CD8-positive, alpha-beta T cell (primary cell): ENCODE measurements at places on chromosomes 5 and 9. TPM values are rescaled to one million over a fixed set of nuclear protein-coding genes. Genes with fewer than 3 reads are reported as not detected.

Gene TMC1
- total RNA-seq: not detected

Gene PCDHB7
- not detected for total RNA-seq

Gene C5orf52
- total RNA-seq: not detected

Gene GAPVD1
- total RNA-seq: 84.1 TPM
